ENCODE measurements at places on chromosomes 7 and 10.

DNA sequence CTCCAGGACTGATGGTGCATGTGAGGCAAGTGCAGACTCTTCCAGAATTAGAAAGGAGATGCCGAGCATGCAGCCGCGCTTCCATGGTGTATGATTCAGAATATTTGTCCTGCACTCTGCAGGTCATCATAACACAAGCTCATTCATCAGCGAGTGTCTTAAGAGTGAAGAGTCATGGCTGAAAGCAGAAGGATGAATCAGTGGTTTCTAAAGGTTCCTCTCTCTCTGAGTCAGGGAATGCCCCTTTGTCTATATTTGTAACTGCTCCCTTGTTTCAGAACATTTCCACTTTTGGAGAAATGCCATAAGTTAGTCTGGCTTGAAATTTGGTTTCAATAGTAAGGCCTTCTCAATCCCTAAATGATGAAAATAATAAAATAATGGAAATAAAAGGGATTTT lies 52.3 kb downstream of the HECW1 start:
- no peak for DNase-seq

DNA sequence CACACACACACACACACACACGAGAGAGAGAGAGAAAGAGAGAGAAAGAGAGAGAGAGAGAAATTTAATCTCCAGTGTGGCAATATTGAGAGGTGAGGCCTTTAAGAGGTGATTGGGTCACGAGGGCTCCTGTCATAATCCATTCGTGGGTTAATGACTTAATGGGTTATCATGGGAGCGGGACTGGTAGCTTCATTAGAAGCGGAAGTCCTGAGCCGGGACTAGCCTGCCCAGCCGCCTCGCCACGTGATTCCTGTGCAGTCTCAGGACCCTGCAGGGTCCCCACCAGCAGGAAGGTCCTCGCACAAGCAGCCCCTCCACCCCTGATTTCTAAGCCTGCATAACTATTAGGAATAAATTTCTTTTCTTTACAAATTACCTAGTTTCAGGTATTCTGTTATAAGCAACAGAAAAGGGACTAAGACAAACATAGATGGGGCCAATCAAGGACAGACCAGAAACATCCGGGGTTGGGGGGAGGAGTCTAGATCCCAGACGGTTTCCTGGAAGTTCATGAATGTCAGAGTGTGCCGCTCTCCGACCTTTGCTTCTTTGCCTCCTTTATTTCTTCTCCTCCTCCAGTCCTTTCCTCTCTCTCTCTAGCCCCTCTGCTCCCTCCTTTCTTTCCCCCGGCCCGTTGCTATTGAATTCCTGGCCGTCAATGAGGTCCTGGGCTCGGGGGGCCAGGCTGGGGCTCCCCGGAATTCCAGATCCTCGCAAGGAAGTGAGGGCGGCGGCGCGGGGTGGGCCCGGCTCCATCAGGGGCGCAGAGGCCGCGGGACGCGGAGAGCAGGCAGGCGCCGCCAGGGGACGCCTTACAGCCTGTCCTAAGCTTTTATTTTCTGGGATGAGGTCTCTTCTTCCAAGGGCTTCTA lies 146.8 kb downstream of the CYP26A1 start:
- no peak for DNase-seq

- no peak for DNase-seq
These were observed 49.5 kb downstream of the WNT2 start for GRCh38 chr7:117273325-117273724.

GRCh38 chr10:29559996-29560395 lies 74.8 kb downstream of the SVIL start:
- DNase-seq: no peak

GRCh38 chr7:74656441-74656836 lies 1.1 kb upstream of the GTF2I start:
- DNase-seq: peak; percentile 48

DNA sequence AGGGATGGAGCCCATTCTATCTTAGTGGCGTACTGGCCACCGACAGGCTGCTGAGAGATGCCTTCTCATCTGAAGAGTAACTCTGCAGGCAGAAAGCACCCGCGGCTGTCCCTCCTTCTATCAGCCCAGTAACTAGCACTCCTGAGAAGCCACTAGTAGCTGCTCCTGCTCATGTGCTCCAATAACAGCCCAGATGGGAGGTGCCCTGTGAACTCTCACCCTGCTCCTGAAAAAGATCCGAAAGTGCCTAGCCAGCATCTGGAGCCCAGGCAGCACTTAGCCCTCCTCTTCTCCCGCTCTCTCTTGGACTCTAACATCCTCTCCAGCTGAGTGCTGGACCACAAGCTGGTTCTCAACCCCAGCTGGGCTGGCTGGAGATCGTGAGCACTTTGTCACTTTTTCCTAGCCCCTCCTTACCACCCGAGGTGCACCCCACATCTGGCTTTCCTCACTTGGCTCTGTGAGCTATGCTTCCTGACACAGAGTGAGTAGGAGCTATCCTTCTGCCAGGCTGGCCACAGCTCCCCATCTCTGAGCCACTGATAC lies 239.2 kb downstream of the GRID1 start:
- DNase-seq: no peak

DNA sequence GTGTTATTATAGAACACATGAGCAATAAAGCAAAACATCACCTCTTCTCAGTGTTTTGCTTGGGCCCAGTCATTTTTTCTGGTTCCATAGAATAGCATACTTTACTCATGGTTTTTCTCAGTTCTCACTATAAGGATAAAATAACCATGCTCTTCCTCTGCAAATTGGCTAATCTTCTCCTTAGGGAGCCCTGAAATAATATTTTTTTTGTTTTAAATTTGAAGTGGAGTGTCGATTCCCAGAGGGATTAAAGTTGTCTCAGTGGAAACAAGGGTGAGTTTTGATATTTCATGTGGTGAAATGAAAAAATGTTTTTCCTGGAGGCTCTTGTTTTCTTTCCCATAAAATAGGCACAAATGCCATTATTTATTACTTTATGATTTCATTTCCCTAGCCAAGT lies 127.3 kb downstream of the NOC3L start:
- DNase-seq: no peak

GRCh38 chr10:125782616-125783015 lies 7.0 kb upstream of the MMP21 start:
- no peak for DNase-seq

GRCh38 chr7:156783864-156784263 lies 109.1 kb downstream of the LMBR1 start:
- peak; percentile 3 for DNase-seq

- no peak for DNase-seq
These were observed 12.3 kb downstream of the ZYX start for GRCh38 chr7:143393267-143394041.

DNA sequence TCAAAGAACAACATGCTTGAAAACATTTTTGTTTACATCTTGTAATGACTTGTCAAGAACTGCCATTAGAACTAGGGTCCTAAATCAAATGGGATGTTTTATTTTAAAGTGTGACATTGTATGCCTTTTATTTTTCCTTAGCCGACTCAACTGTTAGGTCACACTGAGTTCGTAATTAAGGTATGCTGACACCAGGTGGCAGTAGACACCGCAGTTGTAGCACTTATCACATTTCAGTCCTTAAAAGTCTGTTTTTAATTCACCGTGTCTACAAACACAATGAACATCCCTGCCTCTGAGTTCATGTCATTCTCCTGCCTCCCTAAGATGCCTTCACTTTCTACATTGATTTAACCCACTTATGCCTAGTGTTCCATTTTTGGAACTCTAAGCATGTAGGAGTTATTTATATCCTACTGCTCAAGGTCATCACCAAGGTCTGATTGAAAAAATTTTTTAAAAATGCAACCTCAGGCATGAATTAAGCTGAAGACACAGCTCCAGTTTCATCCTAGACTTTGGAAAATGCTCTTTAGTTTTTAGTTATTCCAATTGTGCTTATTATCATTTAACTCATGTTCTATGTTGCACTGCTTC lies 186.1 kb downstream of the BMPER start:
- peak; percentile 34 for DNase-seq

GRCh38 chr10:130301021-130301892 lies 165.1 kb downstream of the GLRX3 start:
- DNase-seq: peak; percentile 44

GRCh38 chr10:88582806-88583583 lies at the start of gene RNLS:
RNLS (minus strand) TSS chr10:88583318.
- DNase-seq: peak; percentile 77

- DNase-seq: no peak
These were observed 27.1 kb downstream of the BMS1 start for GRCh38 chr10:42809676-42810075.

GRCh38 chr7:143362131-143363015 lies at the start of gene FAM131B:
FAM131B (minus strand) TSS chr7:143362713; CDS start chr7:143362603, 110 bp downstream.
- no peak for DNase-seq

- DNase-seq: peak; percentile 48
These were observed 23.6 kb upstream of the SRI start for GRCh38 chr7:88243345-88243909.

DNA sequence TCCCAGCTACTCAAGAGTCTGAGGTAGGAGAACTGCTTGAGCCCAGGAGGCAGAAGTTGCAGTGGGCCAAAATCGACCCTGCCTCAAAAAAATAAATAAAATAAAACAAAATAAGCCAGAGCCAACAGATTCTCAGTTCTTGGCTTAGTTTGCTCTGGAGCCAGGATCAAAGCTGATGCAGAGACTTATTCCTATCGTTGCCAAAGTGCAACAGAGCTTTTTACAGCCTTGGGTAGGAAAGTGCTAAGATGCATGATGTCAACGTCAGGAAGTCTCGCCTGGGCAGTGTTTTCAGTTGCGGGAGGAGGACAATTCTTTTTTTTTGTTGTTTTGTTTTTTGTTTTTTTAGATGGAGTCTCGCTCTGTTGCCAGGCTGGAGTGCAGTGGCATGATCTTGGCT lies 43.8 kb upstream of the CYTH3 start:
- no peak for DNase-seq

DNA sequence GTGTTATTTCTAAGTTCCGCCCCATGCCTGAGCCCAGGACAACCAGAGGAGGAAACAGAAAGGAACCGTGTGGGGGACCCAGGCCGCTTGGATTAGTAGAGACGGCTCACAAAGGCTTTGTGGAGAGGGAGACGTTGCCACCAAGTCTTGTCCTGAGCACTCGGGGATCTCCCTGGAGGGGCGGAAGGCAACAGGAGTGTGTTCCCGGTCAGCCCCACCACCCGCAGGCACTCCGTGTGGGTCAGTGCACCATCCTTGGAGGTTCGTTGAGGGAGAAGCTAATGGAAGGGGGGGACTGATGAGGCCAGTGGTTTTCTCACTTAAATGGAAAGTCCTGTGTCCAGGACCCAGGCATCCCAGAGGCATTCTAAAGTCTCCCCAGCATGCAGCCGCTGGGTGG lies 26.7 kb upstream of the EN2 start:
- DNase-seq: no peak

DNA sequence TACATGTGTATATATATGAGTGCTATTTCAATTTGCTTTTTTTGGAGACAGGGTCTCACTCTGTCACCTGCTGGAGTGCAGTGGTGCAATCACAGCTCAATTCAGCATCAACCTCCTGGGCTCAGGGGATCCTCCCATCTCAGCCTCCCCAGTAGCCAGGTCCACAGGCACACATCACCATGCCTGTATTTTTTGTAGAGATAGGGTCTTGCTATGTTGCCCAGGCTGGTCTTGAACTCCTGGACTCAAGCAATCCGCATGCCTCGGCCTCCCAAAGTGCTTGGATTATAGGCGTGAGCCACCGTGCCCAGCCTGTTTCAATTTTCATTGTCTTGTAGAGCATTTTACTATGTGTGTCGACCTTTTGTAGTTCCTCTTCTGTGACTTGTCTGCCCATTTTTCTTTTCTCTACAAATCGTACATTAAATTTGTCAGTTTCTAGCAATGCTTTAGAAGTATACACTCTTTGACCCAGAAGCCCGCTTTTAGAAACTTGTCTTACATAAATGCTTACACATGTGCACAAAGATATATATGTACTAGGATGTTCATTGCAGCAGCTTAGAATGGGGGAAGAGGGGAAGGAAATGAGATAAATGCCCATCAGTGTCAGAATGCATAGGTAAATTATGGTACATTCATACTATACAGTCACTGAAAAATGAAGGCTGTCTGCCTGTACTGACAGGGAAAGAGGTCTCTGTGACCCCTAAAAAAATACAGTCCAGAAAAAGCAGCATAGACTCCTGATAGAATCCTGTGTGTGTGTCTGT lies 12.2 kb upstream of the RFC2 start:
- no peak for DNase-seq

GRCh38 chr10:131162866-131163843 lies 148.4 kb downstream of the TCERG1L start:
- no peak for DNase-seq

DNA sequence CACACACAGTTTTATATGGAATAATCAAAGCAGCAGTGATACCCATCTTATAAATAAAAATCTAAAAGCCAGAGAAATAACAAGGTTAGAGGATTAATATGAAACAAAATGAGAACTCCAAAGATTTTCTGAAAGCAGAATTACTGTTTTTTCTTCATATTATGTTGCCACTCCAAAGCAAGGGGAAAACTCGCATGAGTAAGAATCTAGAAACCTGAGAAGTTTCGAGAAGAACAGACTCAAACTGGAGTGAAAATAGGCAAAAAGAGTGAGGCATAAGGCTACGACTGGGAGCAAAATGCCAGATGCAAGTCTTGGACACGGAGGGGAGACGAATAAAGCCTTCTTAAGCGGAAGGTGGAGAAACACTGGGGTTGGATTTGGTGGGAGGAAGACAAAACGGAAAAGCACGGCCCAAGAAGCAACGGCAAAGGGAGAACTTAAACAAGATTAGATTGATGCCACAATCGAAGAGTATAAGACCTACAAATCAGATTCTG lies 923 bp downstream of the TNPO3 start:
- DNase-seq: no peak

- DNase-seq: peak; percentile 52
These were observed 3.4 kb downstream of the TNRC18 start for GRCh38 chr7:5420067-5420880.

DNA sequence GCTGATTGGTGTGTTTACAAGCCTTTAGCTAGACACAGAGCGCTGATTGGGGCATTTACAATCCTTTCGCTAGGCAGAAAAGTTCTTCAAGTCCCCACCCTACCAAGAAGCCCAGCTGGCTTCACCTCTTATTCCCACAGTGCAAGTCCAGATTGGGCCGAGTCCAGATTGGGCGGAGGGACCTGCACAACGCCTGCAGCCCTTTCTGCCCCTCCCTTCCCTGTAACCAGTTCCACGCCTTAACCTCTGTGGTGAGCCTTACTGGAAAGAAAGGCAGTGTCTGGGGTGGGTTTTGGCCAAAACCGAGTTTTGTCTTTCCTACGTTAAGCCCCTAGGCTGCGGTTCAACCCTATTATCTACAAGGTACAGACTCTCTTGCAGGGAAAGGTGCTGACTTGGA lies 268.7 kb downstream of the ZEB1 start:
- DNase-seq: no peak

DNA sequence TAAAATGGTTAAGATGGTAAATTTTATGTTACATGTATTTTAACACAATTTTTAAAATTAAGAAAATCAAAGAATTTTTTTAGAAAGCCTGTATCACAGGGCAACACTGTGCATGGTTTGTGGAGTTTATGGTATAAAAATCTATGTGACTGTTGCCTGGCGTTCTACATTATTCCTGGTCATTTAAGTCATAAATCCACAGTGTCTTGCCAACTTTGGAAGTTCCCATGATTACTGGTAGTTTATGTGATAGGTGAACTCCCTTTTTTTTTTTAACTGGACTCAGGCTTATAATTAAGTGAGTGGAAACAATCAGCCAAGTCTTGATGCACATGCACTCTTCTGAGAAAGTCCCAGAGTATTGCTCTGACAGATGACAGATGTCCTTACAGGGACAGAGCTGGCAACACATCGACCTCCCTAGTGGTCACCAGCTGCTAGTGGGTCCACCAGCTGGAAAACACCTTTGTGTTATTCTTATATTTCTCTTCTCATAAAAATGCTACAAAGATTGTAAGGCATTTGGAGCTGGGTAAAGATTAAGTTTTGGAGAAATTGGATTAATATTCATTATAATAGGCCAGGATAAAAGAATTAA lies 8.8 kb upstream of the STN1 start:
- DNase-seq: no peak

- peak; percentile 92 for DNase-seq
These were observed 1.6 kb downstream of the SGMS1 start for GRCh38 chr10:50621968-50622705.
